Daoy (cell line): ENCODE measurements at places on chromosomes 5 and 9. TPM values are rescaled to one million over a fixed set of nuclear protein-coding genes. Genes with fewer than 3 reads are reported as not detected.

The PCDHB10 gene
- 0.40 and 0.71 TPM in 2 replicates for total RNA-seq

DNA sequence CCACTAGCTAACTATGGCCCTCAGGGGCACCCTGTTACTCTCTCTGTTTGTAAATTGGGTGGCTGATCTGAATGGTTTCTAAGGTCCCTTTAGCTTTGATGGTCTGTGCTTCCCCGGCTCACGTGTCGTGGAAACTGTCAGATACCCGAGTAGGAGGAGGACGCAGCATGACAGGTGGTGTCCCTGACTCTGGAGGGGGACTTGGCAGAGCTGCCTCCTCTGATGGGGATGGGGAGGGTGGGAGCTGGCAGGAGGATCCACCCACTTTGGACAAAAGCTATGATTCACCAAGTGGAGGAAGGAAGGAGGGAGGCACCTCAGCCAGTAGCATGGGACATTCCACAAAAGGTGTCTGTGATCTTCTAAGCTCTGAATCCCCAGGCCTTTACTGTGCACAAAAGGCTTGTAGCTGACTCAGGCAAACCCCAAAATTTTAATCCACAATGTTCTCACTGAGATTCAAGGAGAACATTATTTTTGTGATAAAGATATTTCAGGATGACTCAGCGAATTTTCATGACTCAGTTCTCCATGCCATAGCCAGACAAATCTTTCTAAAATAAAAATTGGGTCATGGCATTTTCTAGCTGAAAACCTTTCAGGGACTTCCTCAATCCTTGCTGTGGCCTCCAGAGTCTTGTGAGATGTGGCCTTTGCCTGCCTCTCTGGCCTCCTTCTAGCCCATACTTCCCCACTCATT lies 131.0 kb upstream of the BRINP1 start:
- DNase-seq = no peak

GRCh38 chr5:151556806-151557205 lies 34.3 kb downstream of the FAT2 start:
- DNase-seq = no peak

- DNase-seq = no peak
Measured at GRCh38 chr9:123718188-123718587, 211.7 kb downstream of the DENND1A start.

- DNase-seq = no peak
Measured at GRCh38 chr9:92097997-92098482, 17.2 kb downstream of the SPTLC1 start.

The MELK gene
- 102 and 126 TPM in 2 replicates for total RNA-seq

- DNase-seq = no peak
Measured at GRCh38 chr9:137421838-137422603, 941 bp downstream of the EXD3 start.

The TOR2A gene
- 5.3 and 18.9 TPM in 2 replicates for total RNA-seq

DNA sequence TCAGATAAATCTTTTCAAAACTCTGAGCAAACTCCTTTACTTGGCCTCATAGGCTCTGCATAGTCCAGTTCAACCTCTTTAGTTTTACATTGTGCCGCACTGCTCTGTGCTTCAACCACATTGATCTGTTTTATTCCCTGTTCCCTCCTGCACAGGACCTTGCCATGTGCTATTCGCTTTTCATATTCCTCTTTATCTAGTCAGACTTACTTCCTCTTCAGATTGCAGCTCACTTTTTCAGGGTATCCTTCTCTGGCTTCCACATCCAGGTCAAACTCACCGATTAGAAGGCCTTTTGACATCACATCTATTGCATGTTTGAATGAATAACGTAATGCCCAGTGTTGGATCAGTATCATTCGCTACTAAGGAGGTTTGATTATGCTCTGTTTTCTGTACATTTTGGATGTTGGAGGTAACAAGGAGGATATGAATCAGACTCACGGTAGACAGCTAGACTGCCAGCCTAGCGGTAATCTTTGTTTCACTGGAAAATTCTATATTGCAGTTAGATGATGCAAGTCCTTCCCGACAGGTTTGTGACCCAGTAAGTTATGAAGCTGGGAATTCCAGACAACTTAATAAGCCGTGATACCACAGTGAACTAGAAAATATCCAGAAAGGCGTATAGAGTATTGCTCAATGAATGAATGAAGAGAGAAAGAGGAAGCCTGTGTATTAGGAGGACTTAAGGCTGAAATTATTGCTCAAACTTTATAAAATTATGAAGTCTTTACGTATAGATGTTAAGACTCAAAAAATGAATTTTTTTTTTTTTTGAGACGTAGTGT lies 65.7 kb downstream of the IQGAP2 start:
- peak; percentile 51 for DNase-seq

DNA sequence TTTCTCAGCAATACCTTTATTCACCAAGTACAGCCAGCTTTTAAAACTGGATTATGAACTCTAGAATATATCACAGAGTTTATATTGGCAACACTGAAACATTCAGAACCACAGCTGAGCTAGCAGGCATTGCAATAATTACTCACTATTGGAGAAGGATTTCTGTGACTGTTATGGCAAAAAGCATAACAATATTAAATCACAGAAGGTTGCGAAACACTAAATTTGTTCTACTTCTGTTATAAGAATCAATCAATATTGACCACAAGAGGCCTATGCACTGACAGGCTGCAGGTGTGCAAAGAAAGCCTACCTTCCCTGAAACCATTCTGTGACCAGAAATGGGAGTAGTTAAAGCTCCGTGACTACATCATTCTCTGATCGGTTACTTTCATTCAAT lies 59.2 kb downstream of the AP3B1 start:
- DNase-seq = no peak
